ENCODE measurements at places on chromosomes 3 and 15.

DNA sequence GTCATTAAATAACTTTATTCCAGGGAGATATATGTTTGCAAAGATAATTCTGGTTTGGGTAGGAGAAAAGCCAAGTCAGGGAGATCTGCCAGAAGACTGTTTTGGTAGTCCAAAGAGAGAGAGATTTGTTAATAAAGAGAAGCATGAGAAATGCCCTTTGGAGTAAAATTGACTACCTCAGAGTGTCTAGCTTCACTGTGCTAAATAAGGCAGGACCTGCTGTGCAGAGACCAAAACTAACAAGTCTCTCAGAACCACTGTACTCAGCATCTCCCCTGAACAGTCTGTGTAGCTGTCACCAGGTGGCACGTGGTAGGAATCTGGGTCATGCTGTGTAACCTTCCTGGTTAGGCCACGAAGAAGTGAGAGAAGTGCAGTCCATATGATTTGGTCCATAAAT, 31.6 kb upstream of the SLC35G2 start:
- no peak for DNase-seq

DNA sequence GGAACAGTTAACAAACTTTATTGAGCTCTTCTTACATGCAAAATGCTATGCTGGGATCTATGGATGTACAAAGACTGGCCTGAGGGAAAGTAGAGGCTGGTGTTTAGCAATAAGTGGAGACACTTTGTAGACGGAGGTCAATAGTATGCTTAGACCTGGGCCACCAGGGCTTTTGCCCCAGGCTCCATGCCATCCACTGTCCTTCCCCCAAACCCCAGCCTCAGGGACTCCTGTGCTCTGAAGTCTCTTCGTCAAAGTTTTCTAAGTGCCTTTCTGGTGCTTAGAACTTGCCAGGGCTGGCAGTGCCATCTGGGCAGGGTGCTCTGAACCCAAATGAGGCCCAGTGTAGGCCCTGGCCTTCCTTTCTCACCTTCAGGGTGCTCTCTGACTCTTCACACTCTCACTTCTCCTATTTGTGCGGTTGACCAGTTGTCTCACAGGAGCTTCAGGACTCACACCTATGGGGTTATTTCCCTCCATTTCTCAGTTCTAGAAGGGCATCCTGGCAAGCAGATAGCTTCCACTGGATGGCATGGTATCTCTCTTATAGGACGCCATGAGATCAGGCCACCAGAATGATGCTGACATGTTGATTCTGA, 21.8 kb upstream of the KCNAB1 start:
- no peak for DNase-seq

GRCh38 chr3:168707900-168708299, 612.2 kb upstream of the GOLIM4 start:
- DNase-seq: no peak

- DNase-seq: no peak
Observed at GRCh38 chr3:128064962-128065361, 12.7 kb downstream of the SEC61A1 start.

- DNase-seq: no peak
Observed at GRCh38 chr3:183809270-183809669, 16.1 kb downstream of the MAP6D1 start.

DNA sequence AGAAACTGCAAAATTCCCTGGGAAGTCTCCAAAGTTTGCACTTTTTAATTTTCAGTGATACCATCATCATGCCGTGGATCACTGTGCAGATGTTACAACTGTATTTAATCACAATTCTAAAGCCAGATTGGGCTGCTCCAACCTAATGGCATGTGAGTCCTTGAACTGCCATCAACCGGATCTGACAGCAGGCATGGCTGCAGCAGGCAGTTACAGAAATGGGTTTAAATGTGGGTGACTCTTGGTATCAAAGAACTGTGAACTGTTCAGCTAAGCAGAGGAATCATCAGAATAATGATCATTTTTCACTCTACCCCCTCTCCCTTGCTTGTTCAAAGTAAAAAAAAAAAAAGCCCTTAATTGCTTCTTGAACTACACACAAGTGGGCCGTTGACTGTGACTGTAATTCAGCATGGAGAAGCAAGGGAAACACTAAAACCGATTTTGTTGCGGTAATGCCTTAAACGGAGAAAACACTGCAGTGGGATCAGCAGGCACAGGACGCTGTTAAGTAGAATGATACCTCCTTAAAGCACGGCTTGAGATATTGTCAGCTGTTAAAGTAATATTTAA, 152.4 kb downstream of the RORA start:
- DNase-seq: no peak

DNA sequence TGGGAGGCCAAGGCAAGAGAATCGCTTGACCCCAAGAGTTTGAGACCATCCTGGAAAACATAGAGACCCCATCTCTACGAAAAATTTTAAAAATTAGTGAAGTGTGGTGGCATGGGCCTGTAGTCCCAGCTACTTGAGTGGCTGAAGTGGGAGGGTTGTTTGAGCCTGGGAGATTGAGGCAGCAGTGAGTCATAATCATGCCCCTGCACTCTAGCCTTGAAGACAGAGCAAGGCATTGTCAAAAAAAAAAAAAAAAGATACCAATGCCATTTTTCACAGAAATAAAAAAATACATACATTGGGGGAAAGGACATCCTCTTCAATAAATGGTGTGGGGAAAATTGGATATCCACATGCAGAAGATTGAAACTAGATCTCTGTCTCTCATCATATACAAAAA, 74.6 kb downstream of the CERS3 start:
- DNase-seq: no peak
